ENCODE measurements at places on chromosomes 3 and 15.

DNA sequence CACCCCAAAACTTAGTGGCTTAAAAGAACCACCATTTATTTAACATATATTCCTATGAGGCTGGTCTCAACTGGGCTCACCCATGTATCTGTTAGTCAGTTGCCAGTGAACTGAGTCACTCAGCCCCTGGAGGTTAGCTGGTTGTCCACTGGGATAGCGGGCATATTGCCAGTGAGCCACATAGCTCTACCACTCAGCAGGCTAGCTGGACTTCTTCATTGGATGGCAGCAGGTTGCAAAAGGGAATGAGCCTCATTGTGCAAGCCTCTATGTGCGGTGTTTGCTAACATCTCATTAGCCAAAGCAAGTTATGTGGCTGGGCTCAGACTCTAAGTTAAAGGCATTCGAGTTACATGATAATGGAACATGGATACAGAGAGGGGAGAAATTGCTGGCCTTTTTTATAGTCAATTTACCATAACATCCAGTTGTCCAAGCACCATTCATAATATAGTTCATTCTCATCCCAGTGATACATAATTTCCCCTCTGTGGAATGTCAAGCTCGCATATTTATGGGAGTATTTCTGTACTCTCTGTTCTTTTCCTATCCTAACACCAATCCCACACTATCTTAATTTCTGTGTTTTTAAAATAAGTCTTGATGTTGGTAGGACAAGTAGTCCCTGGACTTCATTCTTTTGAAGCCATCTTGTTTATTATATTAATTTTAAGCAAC lies 8.7 kb downstream of the BTD start:
- no peak for DNase-seq

GRCh38 chr3:161770484-161771386 lies 274.1 kb downstream of the OTOL1 start:
- DNase-seq = no peak

GRCh38 chr3:158494673-158495072 lies 76.3 kb upstream of the MLF1 start:
- DNase-seq = no peak

- no peak for DNase-seq
Measured at GRCh38 chr15:61188168-61188567, 40.9 kb downstream of the RORA start.

DNA sequence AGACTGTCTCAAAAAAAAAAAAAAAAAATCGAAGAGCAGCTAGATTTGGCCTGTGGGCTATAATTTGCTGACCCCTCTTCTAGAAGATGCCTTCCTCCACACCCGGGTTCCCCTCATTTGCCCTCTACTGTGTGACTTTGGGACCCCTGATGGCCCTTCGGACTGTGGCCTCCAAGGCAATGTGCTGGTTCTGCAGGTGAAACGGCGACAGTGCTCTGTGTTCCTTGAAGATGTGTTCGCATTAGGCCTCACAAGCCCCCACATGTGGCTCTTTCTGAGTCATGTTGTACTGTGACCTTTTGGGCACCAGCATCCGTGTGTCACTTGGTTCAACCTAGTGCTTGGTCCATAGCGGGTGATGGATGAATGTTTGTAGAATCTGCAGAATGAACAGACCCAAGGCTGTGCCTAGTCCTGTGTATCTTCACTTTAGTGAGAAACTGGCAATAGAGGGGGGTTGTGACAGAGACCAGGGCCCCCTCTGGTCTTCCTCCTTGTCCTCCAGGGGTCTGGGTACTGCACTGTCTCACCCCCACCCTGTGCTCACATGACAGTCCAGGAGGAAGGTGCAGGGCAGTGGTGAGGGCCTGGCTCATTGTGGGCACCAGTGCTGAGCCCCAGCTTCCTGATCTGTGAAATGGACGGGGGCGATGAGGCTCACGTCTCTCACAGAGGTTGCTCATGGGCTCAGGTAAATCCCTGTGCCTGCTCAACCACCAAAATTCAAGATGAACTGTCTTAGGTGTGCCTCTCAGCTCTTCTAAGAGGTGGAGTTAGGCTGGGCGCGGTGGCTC lies 22.7 kb downstream of the GOLGA6L2 start:
- DNase-seq = peak; percentile 36

DNA sequence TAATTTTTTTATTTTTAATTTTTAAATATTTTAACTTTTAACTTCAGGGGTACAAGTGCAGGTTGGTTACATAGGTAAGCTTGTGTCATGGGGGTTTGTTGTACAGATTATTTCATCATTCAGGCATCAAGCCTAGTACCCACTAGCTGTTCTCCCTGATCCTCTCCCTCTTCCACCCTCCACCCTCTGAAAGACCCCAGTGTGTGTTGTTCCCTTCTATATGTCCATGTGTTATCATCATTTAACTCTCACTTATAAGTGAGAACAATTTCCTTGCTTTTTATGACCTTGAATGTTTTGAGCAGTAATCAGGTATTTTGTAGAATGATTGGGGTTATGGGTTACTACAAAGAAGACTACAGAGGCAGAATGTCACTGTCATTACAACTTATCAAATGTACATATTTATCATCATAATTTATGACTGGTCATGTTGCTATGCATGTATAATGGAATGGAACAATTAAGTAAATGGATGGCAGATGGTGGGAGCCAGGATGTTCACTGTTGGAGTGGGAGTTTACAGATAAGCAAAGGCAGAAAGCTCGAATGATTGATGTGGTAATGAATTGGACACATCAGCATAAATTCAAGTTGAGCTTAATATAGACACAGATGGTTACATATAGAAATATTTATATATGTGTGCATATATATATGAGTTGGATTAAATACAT lies 563.8 kb upstream of the ROBO1 start:
- no peak for DNase-seq

DNA sequence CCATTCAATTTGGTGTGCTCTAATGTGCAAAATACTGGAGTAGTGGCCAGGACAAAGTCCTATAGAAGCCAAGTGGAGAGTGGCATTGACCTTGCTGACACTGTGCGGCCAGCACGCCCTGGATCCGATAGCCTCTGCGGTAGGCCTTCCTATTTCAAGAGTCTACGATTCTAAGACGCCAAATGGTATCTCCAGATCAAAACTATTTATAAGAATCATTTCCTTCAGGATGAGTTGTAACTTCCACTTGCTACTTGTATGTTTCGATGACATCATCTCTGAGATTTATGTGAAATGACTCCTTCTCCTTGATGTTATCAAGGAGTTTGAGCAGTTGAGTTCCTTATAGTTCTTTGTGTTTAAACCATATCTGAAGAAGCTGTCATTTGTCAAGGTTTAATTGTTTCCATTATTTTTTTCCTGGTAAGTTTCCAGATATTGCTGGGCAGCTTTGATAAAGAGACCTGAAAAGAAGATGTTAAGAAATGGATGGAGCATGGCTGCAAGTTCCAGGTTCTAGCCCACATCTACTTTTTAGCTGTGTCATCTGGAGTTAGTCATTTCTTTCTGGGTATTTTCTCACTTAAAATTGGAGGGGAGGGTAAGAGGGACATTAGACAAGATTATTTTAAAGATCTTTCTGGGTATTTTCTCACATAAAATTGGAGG lies 71.8 kb downstream of the TMEM44 start:
- no peak for DNase-seq

DNA sequence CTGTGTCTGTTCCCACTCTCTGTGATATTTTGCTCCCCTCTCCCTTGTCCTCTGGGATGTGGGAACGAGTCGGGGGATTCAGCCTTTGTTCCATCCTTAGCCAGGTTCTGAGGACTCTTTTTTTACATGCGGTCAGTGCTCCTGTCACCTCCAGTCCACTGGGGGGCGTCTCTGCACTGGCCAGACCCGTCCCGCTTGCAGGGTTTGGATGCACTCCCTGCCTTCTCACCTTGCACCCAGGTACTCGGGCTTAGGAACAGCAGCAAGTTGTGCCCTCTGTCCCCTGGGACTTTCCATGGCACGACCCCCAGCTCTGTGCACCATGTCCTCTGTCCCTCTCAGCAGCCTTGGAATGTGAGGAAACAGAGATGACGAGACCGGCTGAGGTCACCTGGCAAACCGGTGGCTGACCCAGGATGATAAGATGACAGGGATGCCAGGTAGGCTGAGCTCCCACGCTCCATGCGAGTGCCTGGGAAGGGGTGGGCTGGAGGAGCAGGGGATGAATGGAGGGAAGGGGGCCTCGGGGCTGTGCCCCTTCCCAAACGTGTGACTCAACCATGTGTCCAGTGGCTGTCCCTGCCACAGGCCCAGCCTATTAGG lies 27.3 kb upstream of the FGD5 start:
- peak; percentile 65 for DNase-seq

- DNase-seq = no peak
Measured at GRCh38 chr3:44993471-44994205, 17.6 kb downstream of the EXOSC7 start.

DNA sequence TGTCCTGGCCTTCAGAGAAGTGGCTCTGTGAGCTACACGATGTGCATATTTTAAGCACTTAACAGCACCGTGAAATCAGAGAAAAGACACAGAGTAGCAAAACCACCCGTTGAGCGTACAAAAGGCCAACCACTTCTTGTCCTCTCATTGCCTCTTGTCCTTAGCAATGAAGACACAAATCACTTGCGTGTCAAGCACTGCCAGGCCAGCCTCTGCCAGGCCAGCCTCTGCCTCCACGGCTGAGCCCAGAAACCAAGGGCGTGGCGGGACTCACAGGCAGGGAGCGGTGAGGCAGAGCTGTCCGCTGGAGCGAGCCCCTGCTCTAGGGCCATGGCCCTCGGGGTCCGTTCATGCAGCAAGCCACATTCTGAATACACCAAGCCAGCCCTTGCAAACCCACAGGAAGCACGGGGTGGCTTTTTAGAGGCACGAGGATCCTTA lies 4.0 kb downstream of the MUC4 start:
- no peak for DNase-seq

DNA sequence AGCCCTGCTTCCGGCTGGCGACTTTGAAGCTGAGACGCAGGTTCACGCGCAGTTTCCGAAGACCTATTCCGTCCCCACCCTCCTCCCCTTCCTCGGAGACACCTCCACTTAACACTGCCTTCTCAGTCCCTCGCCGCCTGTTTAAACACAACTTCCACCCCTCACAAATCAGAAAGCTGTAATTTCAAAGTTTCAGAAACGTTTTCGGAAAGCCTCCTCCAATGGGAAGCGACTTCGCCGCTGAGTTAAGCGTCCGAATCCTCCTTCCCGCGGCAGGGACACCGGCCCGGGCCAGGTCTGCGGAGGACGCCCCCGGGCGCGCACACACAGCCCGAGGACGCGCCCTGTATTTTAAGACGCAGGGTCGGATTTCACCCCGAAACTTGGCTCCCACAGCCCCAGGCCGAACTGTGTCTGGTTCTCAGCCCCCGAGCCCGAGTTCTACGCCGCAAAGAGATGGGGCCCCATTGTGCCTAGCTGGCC lies 559 bp upstream of the LRRN1 start:
- no peak for DNase-seq

- DNase-seq = peak; percentile 52
Measured at GRCh38 chr15:58066042-58066867, 744 bp upstream of the ALDH1A2 start.

All from ureter (tissue), 1 donor.